Activated CD4-positive, CD25-positive, alpha-beta regulatory T cell treated with anti-CD3 and anti-CD28 coated beads, Interleukin-2, amount 50 U/mL, for 24 hours (primary cell): ENCODE measurements at places on chromosomes 6 and 20.

GRCh38 chr6:131917763-131918649, 33.2 kb downstream of the CCN2 start:
- no peak for ATAC-seq

GRCh38 chr20:15739035-15739434, 834.2 kb downstream of the KIF16B start:
- no peak for ATAC-seq

DNA sequence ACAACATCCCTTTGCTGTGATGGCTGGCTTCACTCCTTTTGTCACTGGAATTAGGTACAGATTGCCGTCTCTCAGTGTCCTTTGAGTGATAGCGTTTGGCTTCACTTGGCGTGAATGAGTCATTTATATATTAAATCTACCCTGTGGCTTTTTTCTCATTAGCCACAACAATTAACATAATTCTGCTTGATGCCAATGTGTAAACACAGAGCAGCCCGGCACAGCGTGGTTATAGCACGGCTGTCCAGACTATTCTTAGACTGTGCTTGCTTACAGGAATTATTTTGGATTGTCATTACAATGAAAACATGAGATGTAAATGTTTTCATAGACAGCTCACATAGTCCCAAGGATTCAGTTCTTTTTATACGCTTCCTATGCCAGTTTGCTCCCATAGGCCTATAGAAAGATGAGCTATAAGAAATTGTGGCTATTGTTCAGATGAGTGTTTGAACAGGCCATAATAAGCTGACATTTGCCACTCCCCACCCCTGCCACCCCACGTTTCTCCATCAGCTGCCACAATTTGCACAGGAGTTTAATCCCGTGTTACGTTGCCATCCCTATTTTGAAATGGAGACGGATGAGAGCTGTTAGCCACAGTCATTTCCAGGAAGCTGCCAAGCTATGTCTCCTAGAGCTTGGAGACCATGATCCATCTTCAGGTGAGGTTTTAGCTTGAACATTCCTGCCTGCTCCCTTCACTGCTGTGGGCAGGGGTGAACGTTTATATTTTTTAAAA, 65.9 kb downstream of the PPP1R14C start:
- no peak for ATAC-seq

DNA sequence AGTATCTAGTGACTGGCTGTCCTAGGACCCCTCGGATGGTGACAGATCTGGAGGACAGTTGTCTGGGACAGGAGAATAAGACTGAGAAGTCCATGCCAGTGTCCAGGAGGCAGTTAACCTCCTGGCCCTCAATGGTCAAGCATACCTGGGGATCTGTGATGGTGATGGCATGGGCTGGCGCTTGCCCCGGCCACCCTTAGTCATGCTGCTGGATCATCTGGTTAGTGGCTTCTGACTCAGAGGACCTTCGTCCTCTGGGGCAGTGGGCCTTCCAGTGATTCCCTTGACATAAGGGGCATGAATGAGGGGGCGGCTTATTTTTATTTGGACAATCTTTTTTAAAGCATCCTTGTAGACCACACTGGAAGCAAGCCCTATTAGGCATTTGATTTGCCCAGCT, 24.0 kb upstream of the SF3B5 start:
- no peak for ATAC-seq

DNA sequence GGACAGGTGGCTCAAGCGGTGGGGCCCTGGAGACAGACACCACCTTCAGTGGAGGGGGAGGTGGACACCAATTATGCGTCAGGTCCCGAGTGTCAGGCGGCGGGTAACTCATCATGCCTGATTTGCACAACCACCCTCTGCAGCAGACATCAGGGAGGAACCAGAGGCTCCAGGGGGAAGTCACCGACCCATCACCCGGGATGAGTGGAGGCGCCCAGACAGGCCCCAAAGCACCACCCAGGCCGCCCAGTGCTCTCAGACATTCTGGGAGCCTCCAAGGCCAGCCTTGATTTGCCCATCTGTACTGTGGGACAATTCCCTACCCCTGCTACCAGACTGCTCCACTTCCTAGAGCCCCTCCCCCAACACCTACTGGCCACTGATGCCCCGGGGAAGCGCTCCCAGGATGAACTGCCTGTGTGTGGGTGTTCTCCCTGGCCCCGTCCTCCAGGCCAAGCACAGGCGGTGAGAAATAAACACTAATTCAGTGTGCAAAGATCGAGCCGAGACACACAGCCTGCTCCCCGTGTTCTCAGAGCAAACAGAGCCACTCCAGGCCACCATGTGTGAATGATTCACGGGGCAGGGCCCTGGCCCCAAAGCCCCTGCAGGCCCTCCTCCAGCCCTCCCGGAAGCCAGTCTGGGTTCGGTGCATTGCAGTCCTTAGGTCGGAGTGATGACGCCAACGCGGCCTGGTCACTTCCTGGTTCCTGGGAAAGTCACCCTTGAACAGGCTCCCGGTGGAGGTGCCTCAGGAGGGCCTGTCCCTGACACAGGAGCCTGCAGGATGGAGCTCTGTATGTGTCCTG, 107.2 kb downstream of the ASXL1 start:
- ATAC-seq = no peak

- ATAC-seq = no peak
Observed at GRCh38 chr6:37615564-37616340, 81.9 kb downstream of the MDGA1 start.

- ATAC-seq = no peak
Observed at GRCh38 chr20:41336711-41337492, 3.7 kb upstream of the LPIN3 start.

GRCh38 chr20:61744691-61745396, 320.8 kb downstream of the TAF4 start:
- no peak for ATAC-seq

DNA sequence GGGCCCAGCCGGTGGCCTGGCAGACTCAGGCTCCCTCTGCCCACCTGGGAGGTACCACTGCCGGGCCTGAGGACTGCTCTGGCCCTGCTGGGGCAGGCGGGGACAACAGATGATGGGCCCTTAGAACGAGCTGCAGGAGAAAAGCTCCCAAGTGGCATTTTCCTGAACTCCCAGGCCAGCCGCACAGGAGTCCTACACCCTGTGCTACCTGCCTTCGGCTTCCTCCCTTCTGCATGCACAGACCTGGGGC, 41.3 kb downstream of the DSTN start:
- no peak for ATAC-seq

- ATAC-seq = peak; percentile 94
Observed at GRCh38 chr6:141153563-141153962, 979.2 kb upstream of the GJE1 start.

GRCh38 chr6:110526726-110527125, 50.3 kb upstream of the SLC22A16 start:
- no peak for ATAC-seq

- no peak for ATAC-seq
Observed at GRCh38 chr6:137097057-137097456, 52.3 kb upstream of the IL20RA start.

GRCh38 chr6:28488916-28489365, 26.7 kb downstream of the GPX6 start:
- ATAC-seq = no peak

DNA sequence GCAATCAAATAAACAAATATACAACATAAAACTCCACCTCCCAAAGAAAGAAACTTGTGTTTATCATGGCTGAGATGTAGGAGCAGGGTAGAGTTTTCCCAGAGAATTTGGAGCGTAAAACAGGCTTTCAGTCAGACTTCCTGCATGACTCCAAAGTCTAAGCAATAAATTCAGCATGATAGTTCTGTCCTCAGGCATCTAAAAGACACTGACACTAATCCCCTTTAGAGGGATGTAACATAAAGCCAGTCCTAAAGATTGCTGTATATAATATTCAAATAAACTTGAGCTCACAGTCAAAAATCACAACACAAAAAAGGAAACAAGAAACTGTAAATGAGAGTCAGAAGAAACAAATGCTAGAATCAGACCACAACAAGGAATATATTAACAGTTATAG, 234.4 kb downstream of the CENPW start:
- ATAC-seq = no peak

GRCh38 chr6:72212686-72213085, 326.3 kb downstream of the RIMS1 start:
- no peak for ATAC-seq

GRCh38 chr6:142155895-142156757, 9.1 kb downstream of the VTA1 start:
- ATAC-seq = peak; percentile 38

DNA sequence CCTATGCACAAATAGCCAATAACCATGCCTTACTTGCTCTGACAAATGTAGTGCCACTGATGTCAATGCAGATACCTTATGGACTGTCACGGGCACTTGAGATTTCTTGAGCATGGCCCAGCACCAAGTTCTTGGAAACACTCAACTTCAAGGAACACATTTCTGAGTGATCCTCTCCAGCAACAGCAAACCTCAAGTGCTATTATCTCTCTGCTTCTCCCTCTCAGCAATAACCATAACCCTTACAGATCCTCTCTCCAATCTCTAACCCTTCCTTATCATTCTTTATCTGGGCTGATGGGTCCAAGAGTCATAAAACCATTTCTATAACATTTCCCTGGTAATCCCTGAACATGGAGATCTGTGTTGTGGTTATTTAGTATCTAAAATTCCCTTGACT, 266.9 kb upstream of the STXBP5 start:
- ATAC-seq = no peak

DNA sequence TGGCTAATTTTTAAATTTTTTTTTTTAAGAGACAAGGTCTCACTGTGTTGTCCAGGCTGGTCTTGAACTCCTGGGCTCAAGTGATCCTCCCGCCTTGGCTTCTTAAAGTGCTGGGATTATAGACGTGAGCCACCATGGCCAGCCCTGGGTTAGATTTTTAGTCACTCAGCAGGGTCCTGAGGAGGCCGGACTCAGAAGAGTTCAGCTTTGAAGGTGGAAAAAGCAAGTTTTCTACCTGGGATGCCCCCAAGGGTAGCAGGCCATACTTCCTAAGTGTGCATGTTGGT, 44.2 kb downstream of the FGD2 start:
- ATAC-seq = no peak

GRCh38 chr6:134626086-134626485, 308.2 kb upstream of the SGK1 start:
- no peak for ATAC-seq

DNA sequence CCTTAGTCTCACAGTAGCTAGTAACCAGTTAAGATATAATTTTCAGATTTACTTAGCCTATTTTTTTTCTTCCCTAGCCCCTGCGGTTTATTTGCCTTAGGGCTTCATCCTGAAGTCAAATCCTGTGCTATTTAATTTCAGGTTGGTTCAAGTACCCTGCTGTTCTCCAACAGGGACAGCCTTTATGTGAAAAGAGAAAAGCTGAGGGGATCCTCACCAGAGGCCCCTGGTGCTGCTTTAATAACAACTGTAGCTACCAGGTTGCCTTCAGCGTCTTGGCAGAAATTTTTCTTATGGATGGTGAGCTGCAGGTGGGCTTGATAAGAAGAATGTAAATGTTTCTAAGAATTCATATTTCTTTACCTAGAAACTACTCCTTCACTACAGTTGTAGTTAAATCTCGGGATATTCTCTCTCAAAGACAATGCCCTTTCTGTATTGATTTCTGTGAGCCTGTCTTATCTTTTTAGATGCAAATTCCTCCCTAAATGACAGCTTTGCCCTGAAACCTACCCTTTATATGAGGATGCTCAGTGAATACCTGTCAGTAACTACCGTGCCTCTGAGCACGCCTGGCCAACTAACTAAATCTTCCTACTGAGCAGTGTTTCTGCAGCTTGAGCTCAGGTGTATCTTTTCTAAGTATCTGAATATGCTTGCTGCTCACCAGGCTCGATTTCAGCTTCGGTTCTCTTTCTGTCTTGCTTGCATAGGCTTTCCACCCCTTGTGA, 320.5 kb downstream of the MMUT start:
- no peak for ATAC-seq

- peak; percentile 45 for ATAC-seq
Observed at GRCh38 chr6:52087498-52087999, at the start of gene PKHD1. Gene PKHD1 (minus strand): TSS chr6:52087613. CDS start chr6:52084933, 2,680 bp downstream.

DNA sequence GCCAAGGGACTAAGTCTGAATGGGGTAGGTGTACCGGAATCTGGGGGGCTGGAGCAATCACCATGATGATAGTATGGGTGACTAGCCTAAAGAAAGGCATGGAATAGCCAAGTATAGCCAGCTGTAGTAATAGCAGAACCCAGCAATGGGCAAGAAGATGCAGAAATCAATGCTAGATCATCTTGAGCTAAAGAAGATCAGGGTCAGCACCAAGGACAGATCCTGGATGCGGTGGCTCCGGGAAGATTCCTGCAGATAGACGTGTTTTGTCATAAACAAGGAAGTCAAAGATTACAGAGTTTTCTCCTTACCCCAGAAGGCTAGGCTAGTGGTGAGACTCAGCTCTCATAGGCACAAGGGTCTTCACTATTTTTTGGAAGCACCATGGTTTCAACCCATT, 561.6 kb upstream of the CHD6 start:
- ATAC-seq = no peak

DNA sequence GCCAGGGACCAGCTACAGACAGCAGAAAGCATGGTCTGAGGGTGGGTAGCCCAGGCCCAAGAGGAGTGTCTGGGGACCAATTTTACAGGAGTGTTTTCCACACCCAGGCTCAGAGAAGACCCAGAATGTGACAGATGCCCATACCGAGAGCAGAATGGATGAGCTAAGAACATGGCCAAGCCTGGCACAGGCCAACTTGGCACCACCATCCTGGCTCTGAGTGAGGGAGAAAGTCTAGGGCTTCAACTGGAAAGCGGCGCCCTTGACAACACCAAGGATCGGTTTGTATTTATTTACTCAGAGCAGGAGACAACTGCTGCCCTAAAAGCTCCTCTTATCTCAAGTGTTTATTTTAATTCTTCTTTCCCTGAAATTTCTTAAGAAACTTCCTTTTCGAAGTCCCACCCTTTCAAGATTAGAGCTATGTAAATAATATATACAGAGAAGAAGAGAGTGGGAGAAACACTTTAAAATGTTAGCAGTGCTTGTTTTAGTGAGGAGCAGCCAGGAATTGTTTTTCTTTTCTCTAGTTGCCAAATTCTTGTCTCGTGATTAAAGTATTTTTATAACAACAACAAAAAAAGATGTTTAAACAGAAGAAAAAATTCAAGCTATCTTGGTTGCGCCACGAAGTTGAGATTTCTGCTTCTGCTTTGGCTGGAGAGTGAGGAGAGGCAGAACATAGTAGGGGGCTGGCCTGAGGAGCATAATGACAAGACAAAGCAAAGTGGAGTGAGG, 16.2 kb downstream of the TNXB start:
- no peak for ATAC-seq

DNA sequence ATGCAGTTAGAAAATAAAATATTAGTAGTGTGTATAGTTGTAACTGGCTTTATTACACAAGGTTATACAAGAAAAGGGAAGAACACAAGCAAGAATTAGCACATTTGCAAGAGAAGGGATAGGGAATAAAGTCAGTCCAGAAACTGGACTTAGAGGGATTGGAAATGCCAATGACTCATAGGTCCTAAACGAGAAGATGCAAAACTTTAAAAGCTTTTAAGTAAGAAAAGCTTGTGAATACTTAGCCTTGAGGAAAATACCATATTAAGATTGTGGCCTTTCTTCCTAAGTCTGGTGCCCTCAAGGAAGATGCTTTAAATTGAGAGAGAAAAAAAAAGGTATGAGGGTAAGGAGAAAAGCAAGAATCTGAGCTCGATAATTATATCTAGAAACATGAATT, 102.3 kb upstream of the MCHR2 start:
- no peak for ATAC-seq

GRCh38 chr20:417801-418342, 9.8 kb downstream of the RBCK1 start:
- no peak for ATAC-seq

GRCh38 chr6:8279041-8279805, 156.1 kb downstream of the SLC35B3 start:
- no peak for ATAC-seq
